ENCODE measurements at places on chromosomes 6 and 20.

- no peak for DNase-seq
Measured at GRCh38 chr6:7691021-7691420, 34.9 kb upstream of the BMP6 start.

DNA sequence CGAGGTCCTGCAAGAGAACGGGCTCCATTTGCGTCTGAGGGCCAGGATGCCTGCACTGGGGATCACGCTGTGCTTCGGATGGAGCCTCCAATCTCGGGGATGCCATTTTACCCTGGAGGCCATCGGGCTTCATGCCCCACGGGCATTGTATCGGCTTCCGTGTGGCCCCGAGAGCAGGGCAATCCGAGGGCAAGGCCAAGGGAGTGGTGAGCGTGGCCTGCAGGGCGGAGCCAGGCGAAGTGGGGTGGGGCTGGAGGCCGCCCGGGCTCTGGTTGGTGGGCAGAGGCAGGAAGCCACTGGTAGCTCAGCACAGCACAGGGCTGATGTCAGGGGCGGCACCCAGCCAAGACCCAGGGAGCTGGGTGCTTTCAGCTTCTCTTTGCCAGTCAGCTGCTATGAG, 57.5 kb upstream of the BHLHE23 start:
- DNase-seq: no peak

GRCh38 chr6:167769408-167770190, 57.1 kb upstream of the AFDN start:
- no peak for DNase-seq

DNA sequence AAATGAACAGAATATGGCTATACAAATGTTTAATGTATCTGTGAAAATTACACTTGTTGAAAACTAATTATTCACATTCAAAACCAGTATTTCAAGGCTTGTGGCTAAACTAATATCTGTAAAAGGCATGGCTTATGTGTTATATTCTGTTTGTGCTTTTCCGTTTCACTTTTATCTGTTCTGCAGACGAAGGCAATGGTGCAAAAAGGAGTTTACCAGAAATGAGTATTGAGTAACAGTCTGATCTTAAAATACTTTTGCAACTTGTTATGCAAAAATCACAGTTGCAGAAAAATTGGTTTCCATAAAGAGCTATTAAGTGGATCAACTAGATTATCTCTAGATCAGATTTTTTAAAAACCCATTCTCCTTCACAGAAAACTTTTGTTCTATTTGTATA, 9.4 kb upstream of the STX11 start:
- DNase-seq: no peak
